ENCODE measurements at places on chromosomes 7 and 10.

- no peak for DNase-seq
Measured at GRCh38 chr7:70539205-70539604, 592.7 kb upstream of the GALNT17 start.

DNA sequence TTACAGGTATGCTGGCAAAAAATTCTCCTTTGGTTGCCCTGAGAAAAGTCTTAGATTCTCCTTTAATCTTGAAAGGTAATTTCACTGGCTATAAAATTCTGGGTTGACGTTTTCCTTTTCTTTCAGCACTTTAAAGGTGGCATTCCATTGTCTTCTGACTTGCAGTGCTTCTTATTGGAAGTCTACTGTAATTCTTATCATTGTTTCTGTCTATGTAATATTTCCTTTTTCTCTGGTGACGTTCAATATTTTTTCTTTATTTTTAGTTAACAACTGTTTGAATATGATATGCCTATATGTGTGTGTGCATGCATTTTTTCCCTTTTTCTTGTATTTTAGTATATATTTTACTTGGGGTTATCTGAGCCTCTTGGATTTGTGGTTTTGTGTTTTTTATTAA lies 111.0 kb downstream of the GPR158 start:
- no peak for DNase-seq

DNA sequence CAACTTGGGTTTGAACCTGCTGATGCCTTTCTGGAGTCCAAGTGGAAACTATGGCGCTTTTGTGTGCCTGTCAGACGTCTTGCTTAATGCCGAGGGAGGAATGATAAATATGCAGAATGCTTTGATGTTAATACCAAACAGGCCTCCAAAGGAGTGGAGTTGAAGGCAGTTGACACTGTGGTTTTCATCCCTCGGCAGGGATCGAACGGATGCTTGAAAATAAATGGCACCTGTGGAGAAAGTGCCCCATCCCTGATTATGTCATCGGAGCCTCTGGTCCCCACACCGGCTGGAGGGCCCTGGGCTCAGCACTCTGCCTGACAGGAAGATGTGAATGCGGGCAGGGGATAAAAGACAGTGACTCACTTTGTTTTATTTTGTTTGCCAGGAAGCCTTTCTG lies 148.7 kb upstream of the GPR26 start:
- DNase-seq = no peak

- no peak for DNase-seq
Measured at GRCh38 chr10:121187391-121187790, 336.2 kb downstream of the WDR11 start.

GRCh38 chr7:82273886-82274285 lies 169.7 kb downstream of the CACNA2D1 start:
- no peak for DNase-seq

All from activated CD8-positive, alpha-beta memory T cell treated with anti-CD3 and anti-CD28 coated beads for 1 hour (primary cell).